ENCODE measurements at places on chromosomes 12 and 14. TPM values are rescaled to one million over a fixed set of nuclear protein-coding genes. Genes with fewer than 3 reads are reported as not detected.

Gene ADAM20
- 1.5 TPM for total RNA-seq

Gene CRACR2A
- total RNA-seq, result 8.8 TPM

- DNase-seq, result no peak
Measured at GRCh38 chr14:37615582-37616289, 20.3 kb downstream of the TTC6 start.

DNA sequence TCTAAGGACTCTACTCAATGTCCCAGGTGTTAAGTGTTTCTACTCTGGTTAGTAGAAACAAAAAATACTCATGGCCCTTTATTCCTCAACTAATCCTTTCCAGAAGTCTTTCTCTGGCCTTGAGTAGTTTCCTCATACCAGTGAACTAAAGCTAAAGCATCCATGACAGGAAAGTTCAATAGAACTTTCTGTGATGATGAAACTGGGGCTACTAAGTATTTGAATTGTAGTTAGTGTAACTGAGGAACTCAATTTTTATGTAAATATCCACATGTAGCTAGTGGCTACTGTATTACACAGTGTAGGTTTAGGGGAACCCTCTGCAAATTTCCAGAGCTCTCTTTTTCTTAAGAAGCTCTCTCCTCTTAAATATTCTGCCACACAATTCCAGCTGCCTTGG lies 63.7 kb downstream of the R3HDM2 start:
- DNase-seq, result no peak

- DNase-seq, result no peak
Measured at GRCh38 chr12:87127272-87127671, 871.1 kb upstream of the MGAT4C start.

DNA sequence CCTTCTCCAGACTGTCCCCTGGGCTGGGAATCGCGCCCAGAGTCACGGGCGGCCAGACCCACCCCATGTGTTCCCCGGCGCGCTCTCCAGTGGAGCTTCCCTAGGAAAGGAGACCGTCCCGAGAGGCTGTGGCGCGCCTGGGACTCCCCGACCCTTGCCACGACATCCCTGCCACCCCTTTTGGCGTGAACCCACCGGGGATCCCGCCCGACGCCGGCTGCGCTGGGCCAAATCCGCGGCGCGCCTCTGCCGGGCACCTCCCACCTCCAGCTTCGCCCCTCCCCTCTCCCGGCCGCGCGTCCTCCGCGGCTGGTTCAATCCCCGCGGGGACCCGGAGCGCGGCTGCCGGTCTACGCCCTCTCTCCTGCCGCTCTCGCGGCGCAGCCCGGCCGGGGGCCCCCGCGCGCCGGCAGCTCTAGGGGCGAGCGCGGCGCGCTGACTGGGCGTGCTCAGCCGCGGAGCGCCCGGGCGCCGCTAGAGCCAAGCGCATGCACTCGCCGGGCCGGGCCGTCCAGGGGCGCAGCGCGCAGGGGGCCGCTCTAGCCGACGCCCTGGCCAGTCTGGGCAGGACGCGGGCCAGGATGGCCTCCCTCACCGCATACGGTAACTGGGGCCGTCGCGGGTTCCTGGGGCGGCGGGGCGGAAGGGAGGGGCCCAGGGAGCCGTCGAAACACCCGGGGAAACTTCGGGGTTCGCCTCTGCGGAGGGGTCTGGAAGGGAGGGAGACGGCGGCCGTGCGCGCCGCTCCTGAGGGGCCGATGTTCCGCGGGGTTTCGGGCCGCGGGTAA lies 77.4 kb upstream of the ANO4 start:
- no peak for DNase-seq

GRCh38 chr14:96161636-96162035 lies 43.0 kb upstream of the BDKRB2 start:
- DNase-seq, result no peak

All from dermis blood vessel endothelial cell (primary cell).